ENCODE measurements at places on chromosomes 13 and 19. TPM values are rescaled to one million over a fixed set of nuclear protein-coding genes. Genes with fewer than 3 reads are reported as not detected.

- DNase-seq: no peak
Observed at GRCh38 chr13:27131906-27132305, 39.7 kb downstream of the USP12 start.

DNA sequence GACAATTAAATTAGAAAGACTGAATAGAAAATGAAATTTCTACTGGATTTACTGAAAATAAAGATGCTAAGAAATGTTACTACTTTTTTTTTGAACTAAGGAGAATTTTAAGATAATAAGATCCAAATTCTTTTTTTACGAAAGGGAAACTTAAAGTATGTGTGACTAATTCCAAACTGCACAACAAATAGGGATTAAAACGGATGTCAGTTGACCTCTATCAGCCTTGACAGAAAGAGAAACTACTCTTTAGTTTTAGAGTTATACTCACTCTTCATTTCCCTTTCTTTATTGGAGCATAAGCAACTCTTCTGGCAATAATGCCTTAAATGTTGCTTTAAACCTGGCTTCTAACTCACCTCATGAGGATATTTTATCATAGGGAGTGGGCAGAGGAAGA, 273.8 kb downstream of the SLITRK6 start:
- no peak for DNase-seq

DNA sequence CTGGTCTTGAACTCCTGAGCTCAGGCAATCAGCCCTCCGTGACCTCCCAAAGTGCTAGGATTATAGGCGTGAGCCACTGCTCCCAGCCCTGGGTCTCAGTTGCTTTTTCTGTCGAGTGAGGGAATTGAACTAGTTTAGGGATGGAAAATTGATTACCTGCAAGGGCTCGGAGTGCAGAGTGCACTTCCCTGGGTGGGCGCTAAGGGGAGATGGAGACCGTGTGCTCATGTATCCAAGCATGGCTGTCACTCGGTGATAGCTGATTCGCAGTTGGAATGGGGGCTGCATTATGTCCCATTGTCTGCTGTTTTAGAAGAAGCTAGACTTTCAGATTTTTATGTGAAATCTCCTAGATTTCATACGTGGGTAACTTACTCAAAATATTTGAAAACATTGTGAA, 139.9 kb upstream of the RFC3 start:
- no peak for DNase-seq

DNA sequence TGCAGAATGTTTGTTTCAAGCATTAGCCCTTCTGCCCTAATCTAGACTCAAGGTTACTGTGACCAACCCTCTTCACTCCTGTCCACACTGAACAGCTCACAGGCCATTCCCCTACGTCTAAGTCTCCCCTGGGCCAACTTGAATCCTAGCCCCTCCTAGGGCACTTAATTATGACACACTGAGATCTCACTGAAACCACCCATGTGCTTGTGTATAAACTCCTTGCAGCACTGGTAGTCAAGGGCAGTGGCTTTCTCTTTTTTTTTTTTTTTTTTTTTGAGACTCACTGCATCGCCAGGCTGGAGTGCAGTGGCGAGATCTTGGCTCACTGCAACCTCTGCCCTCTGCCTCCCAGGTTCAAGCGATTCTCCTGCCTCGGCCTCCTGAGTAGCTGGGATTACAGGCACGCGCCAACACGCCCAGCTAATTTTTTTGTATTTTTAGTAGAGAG, 1.9 kb upstream of the AKT2 start:
- DNase-seq: no peak

Gene ZNF880
- polyA plus RNA-seq: 17.5 TPM

Gene ACP7
- 1.5 TPM for polyA plus RNA-seq

GRCh38 chr13:41232578-41233480, 30.5 kb downstream of the MTRF1 start:
- no peak for DNase-seq

GRCh38 chr13:29490561-29490885, 105.0 kb downstream of the SLC7A1 start:
- DNase-seq: no peak

Gene SIGLEC11
- 23.8 TPM for polyA plus RNA-seq

Gene PTGER1
- 0.97 TPM for polyA plus RNA-seq

Data from large intestine (tissue), 12 donors.